Activated CD4-positive, alpha-beta T cell treated with anti-CD3 and anti-CD28 coated beads, Interleukin-10, Interleukin-2, amounts not matched to agents 100 ng/mL and 50 ng/mL, durations not matched to agents 16 hours and 8 hours (primary cell): ENCODE measurements at places on chromosomes 4 and X.

- no peak for DNase-seq
Measured at GRCh38 chr4:88570001-88570400, 22.3 kb upstream of the HERC3 start.

GRCh38 chr4:53122280-53123116, 243.4 kb downstream of the SCFD2 start:
- no peak for DNase-seq

DNA sequence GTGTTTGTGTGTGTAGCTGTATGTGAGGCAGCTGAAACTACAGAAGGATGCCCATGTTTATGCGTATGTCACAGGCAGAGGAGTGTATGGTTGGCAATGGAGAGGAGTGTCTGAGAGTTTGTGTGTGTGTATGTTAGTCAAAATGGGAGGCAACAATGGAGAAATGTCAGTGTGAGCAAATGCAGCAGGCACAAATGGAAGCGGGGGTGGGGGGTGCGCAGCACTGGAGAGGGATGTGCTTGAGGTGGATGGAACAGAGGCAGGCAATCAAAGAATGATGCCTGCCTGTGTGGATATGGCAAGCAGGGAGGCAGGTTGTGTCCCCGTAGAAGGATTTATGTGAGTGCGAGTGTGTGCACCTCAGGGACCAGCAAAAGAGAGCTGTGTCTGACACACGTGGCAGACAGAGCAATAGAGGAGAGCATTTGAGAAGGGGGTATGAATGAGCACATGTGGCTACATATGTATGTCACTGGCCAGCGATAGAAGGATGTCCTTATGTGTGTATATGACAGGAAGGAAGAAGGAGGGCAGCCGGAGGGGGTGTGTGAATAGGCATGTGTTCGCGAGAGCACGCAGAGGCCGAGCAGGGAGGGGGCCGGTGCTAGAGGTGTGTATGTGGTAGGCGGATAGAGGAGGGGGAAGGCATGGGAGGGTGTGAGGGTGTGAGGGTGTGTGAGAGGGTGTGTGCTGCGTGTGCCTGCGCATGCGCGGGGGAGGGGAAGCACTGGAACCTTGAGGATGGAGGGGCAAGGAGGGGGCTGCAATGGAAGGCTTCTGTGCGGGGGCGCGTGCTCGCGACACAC, 1.1 kb downstream of the PJA1 start:
- DNase-seq: peak; percentile 76

- no peak for DNase-seq
Measured at GRCh38 chrX:105872941-105873340, 50.6 kb downstream of the NRK start.

DNA sequence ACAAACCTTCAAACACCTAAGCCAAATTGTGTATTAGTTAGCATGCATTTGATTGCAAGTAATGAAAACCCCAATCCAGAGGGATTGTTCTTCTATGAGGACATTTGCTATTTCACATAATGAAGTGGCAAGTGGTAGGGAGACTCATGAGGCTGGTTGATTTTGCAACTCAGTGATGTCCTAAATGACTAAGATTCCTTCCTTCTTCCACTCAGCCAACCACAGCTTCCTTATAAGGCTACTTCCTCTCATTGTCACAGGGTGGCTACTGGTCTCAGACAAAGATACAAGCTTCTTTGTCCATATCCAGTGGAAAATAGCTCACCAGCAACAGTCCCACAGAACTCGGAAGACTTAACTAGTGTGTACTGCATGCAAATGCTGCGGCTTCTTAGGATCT, 5.3 kb upstream of the OTC start:
- DNase-seq: peak; percentile 61

DNA sequence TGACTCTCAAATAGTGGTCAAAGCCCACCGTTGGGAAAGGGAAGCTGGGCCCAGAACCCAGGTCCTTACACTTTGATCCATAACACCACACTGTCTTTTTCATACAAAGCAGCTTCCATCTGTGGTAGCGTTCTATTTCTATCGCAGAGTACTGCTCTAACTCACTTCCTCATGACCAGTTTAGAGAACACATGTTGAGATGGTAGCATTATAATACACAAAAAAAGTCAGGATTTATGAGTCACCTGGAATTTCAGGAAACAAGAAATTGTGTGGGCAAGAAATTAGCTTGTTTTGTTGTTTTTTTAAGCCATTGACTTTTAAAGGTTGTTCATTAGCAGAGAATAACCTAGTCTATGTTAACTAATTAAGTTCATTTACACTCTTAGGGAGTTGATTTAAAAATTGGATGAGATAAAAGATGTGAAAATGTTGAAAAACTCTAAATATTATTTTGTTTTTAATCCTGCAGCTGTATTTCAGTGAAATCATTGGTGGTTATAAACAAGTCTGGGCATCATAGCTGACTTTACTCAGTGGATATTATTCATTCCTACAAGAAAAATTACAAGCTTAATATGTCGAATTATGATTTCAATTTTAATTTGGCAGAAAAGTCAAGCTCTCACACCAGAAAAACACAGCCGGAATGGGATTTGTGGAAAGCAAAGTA, 1011.1 kb upstream of the HS3ST1 start:
- no peak for DNase-seq

DNA sequence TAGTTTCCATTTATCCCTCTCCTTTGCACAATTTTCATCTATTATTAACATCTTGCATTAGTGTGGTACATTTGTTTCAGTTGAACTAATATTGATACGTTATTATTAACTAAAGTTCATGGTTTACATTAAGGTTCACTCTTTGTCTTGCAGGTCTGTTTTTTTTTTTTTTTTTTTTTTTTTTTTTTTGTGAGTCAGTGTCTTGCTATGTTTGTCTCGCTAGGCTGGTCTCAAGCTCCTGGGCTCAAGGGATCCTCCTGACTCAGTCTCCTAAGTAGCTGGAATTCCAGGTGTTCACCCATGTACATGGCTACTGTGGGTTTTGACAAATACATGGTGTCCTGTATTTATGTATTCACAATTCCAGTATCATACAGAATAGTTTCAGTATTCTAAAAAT, 6.8 kb downstream of the TBC1D19 start:
- no peak for DNase-seq

GRCh38 chrX:46637938-46638337, 64.4 kb downstream of the CHST7 start:
- DNase-seq: peak; percentile 71

GRCh38 chr4:39658756-39659155, 20.1 kb upstream of the SMIM14 start:
- no peak for DNase-seq

DNA sequence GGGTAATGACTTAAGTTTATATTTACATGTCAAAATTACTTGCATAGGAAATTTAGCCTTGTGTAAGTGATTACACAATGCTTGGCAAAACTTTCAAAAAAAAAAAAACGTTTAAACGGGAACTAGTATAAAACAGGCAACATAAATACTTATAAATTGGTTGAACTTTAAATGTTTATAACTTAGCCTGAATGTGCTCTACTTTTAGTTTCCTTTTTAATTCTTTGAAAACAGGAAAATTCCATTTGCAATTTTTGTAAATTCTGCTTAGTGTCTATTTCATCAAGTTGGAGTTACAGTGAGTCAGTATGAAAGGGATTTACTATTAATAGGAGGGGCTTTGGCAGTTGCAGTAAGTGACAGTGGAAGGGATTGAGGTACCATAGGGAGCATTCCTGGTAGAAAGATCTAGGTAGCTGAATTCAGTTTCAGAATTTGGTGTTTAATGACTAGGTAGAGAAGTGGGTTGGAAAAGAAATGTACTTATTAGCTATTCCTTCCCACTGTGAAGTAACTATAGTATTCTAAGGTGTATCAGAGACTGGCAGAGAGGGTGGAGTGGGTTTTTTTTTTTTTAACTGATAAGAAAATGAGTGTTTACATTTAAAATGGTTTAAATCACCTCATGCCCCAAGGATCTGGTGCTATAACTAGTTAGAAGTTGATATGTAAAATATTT, 2.8 kb downstream of the STAG2 start:
- no peak for DNase-seq

GRCh38 chr4:30755346-30755745, 35.2 kb downstream of the PCDH7 start:
- DNase-seq: no peak

- DNase-seq: no peak
Measured at GRCh38 chrX:65674204-65674893, 6.9 kb downstream of the MSN start.

DNA sequence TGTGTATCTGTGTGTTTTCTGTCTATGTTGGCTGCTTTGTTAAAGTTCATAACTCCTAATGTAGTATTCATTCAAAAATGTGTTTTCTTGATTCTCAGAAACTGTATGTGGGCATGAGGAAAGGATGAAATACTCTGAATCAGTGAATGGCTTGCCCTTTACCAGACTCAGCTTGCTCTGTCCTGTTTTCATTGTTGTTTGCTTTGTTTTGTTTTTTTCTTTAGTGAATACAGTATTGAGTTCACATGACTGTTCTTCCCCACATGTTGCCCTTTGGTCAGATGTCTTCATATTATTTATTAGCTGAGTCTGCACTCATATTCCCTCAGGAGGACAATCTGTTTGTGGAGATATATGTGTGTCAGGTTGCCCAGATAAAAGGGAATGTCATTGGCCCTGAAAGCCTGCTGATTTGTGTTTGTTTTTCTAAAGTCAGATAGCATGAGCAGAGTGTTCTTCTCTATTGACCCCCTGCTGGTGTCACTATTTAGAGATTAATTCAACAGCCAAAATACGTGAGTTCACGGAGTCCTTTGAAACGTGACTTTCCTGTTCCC, 1184.4 kb downstream of the RPA4 start:
- no peak for DNase-seq

DNA sequence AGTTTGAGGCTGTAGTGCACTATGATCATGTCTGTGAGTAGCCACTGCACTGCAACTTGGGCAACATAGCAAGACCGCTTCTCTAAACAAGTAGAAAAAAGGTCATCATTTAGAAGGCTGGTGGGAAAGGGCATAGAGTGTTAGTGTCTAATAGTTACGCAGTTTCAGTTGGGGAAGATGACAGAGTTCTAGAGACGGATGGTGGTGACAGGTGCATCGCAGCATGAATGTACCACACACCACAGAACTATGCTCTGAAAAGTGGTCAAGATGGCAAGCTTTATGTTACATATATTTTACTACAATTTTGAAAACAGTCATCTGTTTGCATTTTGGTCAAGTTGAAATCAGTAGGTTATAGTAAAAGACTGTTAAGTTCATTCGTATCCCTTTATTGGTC, 23.7 kb upstream of the CLDN34 start:
- peak; percentile 7 for DNase-seq

- DNase-seq: no peak
Measured at GRCh38 chr4:60879135-60879701, 320.9 kb upstream of the ADGRL3 start.

DNA sequence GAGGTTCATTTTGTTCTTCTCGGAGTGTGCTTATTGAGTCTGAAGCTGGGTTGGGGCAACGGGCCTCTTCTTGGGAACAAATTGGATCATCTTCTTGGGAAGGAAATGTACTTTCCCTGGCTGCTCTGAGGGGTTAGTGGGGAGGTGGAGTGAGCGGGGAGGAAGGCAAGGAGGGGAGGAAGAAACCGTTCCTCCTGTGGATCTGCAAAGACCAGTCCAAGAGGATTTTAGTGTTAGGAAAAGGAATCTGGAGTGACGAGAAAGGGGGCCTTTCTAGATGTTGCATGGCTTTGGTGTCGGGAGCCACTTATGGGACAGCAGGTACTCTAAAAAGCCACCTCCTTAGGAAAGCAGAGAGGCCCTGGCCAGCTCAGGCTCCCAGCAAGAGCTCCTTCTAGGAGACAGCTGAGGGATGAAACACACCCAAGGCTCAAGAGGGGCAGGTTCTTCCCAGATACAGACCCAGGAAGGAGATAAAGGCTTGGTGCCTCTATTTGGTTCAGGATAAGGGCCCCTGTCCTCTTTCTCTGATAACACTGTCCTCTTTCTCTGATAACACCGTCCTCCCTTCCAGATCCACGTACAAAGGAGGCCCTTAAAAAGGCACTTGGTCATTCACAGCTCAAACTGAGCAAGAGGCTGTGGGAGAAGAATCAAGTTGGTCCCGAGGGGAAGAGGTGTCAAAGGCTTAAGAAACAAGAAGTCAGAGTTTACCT, 451 bp downstream of the SOD3 start:
- DNase-seq: no peak

GRCh38 chr4:117949621-117950020, 84.7 kb upstream of the NDST3 start:
- no peak for DNase-seq

- DNase-seq: no peak
Measured at GRCh38 chrX:69150281-69150960, 14.8 kb downstream of the PJA1 start.

DNA sequence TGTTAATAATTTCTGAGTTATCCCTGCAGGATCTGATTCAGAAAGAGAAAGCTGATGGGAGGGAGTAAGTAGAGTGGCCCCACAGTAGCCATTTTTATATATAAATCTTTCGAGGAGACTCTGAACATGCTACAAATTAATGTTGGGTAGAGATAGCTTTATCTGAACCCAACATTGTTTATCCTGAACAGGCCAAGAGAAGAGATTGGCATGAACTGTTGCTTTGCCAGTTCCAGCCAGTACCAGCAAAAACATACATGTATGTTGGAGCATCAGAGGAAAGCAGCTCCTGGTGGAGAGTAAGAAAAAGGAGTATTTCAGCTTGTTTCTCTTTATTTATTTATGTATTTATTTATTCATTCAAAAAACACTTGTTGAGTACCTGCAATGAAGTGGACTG, 1.6 kb downstream of the MAOA start:
- no peak for DNase-seq

DNA sequence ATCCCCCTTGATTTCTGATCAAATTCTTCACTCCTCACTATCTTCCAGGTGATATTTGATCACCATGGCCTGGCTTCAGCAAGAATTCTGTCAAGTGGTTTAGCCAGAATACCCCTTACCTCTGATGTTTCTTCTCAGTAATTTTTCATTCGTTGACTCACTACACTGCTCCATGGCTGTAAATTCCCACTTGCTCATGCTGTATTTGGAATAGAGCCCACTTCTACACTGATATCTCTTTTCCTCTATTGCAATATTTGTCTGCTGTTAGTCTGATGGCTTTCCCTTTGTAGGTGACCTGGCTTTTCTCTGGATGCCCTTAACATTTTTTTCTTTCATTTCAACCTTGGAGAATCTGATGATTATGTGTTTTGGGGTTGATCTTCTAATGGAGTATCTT, 73.9 kb upstream of the DIPK2B start:
- no peak for DNase-seq

DNA sequence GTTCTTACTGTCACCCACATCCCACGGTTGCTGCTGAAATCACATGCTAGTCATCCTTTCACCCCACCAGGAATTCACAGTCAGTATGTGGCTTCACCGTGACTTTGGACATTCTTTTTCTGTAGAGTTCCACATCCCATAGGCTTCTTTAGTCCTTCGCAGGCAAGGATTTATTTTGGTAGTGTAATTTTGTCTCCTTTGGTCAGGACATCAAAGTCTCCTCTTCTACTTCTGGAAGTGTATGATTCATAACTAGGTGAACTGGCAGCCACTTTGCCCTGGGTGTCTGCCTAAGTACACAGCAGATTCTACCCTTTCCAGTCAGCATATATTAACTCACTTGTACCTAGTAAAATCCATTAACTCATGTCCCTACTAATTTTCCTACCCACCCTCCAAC, 38.3 kb upstream of the MMAA start:
- DNase-seq: no peak

GRCh38 chrX:27599928-27600327, 9.8 kb downstream of the DCAF8L2 start:
- no peak for DNase-seq
